ENCODE measurements at places on chromosomes 2 and 18.

DNA sequence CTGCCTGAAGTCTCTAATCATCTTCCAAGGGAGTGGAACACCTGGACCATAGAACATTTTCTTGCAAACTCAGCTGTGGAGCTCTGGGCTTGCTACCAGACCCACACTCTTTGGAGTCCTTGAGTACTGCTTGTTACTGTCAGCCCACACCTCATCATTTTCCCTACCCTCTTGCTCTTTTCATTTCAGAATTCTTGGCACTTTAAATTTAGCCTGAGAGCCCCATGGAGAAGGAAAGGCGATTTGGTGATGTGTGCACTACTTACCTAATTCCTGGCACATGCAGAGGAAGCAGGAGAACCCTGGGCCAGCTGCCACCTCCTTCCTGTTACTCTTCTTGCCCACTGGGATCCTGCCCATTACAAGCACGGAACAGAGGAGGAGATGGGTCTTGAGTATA is 31.7 kb downstream of the TMEM178A start:
- DNase-seq, result no peak

GRCh38 chr2:205688417-205689200 is 6.3 kb downstream of the NRP2 start:
- DNase-seq, result no peak

DNA sequence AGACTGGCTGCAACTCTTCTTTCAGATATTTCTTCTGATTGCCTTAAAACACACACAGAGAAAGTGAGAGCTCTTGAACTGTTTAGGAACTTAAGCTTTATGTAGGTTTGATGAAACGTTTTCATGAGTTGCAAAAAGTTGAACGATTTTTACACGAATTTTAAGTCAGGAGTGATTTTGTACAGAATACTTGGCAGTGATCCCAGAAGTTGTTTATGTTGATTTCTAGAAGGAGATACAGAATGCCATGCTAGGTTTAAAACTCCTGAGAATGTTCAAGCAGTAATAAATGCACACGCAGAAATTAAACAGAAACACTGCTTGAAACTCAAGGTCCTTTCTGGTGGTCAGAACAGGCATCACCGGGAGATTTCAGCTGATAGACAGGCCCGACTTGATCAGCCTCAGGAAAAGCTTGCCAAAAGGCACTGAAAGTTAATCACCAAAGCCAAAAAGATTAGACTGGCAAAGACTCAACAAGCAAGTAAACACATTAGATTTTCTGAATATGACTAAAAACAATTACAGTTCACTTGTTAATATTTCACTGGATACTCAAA is 123.1 kb downstream of the SOCS6 start:
- DNase-seq, result no peak

DNA sequence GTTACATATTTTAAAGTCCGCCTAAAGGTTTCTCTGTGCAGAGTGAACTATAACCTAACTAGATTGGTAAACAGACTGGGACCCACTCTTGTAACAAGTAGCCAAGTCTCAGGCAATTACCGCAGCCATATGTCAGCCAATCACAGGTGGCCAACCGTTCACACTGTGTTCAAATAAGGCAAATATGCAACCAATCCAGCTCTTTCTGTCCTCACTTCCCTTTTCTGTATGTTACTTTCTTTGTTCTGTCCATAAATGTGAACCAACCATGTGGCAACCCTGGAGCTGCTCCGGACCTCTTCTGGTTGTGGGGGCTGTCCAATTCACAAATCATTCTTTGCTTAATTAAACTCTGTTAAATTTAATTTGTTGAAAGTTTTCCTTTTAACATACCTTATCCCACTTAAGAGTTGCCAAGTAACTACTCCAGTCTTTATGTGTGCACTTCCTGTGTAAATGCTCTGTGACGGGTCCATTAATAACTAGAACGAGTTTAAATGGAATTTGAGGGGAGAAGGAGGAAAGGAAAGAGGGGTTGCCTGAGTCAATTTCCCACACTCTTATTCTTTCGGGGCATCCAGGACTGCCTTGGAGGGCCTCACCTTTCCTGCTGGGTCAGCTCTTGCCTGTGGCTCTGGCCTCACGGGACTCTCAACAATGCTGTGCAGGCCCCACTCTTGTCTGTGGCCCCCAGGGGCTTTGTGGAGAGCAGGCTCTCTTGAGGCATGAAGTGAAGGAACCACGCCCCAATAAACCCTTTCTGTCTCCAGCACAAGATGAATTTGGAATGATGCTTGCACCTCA is 6.6 kb upstream of the RPL37A start:
- no peak for DNase-seq

DNA sequence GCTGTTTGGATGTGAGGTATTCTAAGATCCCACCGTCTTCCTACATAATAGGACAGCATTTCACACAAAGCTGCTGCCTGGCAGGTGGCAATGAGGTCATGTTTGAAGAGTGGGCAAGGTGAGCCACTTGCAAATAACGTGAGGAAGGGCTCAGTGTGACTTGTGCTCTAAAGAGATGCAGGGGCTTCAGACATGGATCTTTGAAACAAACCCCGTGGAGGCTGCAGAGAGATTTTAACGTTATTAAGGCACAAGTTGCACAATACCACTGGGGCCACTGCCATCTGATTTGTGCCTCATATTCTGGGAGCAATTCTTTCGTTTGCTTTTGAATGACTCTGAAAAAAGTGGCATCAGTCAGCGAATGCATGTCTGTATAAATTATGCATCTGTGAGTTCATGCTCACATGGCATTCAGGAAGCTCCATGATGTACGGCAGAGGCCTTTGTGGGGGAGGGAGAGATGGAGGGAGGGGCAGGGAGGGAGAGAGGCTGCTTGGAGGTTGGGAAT is 362.0 kb downstream of the SOX11 start:
- no peak for DNase-seq

- DNase-seq, result no peak
Measured at GRCh38 chr2:192546565-192546964, 351.8 kb upstream of the TMEFF2 start.

DNA sequence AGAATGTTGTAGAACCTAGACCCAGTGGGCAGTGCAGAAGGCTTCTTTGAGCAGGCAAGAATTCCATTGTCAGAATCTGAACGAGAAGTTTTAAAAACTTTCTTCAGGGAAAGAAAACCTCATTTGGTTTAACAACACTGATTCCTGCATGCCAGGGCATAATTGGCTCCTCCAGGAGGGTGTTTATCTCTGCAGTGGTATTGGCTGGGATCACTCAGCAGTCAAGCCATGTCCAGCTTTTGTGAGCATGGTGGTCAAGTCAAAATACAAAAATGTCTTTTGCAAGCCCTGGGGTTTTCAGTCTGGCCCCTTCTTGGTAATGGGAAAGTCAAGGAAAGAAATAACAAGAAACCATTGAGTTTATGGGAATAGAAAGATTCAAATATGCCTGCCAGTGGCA is 28.3 kb downstream of the FHOD3 start:
- DNase-seq, result no peak
